Fibroblast of pulmonary artery (primary cell): ENCODE measurements at places on chromosomes 2 and 18.

DNA sequence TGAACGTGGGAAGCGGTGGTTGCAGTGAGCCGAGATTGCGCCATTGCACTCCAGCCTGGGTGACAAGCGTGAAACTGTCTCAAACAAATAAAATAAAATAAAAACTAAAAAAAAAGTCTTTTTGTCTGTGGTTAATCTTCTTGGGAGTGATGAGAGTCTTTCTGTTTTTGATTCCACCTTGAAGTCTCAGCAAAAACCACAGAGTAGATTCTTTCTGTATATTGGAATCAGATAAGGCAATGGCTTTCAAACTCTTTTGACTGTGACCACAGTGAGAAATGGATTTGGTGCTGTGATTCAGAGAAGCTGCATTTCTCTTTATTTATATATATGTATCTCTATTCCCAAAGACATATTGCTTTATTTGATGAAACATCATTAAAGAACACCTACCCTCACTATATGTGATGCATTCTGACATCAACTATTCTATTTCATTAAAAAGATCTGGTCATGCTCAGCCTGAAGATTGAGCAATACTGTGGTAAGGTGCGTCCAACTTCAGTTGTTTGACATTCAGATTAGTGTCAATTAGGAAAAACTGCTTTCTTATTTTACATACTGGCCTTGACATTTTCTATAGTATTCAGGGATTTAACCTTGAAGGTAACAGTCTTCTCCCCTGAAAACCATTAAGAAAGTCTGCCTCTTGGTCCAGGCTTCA lies 15.6 kb downstream of the HRH4 start:
- no peak for DNase-seq

- DNase-seq = no peak
Measured at GRCh38 chr18:77057006-77057395, 75.6 kb downstream of the MBP start.

GRCh38 chr2:69831354-69831905 lies 2.0 kb downstream of the GMCL1 start:
- no peak for DNase-seq

- DNase-seq = no peak
Measured at GRCh38 chr2:26453421-26454329, 24.2 kb downstream of the OTOF start.

GRCh38 chr2:95234286-95234785 lies 27.0 kb downstream of the ZNF892 start:
- no peak for DNase-seq

GRCh38 chr18:36493349-36494159 lies 196.0 kb downstream of the FHOD3 start:
- peak; percentile 88 for DNase-seq

DNA sequence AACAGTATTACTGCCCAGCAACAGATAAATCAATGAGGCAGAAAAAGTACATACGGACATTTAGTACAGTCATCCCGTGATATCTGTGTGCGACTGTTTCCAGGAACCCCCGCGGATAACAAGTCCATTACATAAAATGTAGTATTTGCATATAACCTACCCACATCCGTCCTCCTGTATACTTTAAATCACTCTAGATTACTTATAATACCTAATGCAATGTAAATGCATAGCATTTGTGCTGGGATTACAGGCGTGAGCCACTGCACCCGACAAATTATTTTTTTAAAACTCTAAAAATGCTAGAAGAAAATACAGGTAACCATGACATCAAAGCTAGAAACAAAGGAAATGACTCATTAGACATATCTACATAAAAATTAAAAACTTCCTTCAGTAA lies 91.6 kb downstream of the FAM161A start:
- DNase-seq = no peak

DNA sequence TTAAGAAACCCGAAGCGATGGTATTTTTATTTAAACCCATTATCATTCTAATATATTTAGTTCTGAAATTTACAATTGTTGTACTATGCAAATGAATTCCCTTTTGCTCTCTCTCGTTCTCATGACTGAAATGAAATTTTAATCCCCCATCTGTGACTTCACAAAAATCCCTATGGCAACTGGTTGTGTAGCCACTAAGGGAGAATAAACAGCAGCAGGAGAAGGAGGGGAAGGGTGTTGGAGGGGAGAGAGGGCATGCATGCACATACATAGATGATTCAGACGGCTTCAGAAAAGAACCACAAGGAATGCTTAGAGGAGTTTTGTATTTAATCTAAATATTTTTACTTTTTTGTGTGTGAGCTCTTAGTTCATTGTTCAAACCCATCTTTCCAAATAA lies 36.8 kb downstream of the CPS1 start:
- peak; percentile 5 for DNase-seq

GRCh38 chr2:55017880-55018279 lies 32.4 kb downstream of the RTN4 start:
- no peak for DNase-seq

GRCh38 chr2:88458633-88459032 lies 6.1 kb upstream of the FOXI3 start:
- no peak for DNase-seq

GRCh38 chr2:73984922-73985307 lies 205 bp downstream of the TET3 start:
- DNase-seq = no peak

DNA sequence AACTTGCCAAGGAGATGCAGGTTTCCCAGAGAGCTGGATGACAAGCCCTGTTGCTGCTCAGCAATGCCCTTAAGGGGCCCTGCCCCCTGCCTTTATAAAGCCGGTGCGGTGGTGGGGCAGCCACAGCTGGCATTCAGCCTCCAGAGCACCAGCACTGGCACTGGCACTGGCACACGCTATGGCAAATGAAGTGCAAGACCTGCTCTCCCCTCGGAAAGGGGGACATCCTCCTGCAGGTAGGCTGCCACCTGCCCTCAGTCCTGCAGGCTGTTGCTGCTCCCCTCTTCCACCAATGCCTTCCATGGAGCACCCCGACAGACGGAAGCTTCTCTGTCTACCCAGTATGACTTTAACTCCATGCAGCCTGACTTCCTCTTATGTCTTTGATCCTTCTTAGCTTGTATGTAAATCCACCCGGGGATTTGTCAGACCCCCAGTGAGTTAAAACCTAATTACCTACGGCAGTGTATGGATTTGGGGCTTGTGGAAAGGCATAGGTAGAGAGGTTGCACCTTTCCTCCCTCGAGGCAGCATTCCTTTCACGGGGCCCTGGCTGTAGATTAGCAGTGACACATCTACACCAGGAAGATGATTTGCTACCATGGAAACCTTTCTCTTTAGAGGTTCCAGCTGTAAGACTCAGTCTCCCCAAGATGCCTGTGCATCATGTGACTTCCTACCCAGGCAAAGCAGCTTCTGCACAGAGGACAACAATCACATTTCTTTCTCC lies at the start of gene DAPL1:
TSS of gene DAPL1 (plus strand) at position 123 of the 730 bp plus-strand sequence. CDS start at position 179, 56 bp downstream.
- DNase-seq = no peak

DNA sequence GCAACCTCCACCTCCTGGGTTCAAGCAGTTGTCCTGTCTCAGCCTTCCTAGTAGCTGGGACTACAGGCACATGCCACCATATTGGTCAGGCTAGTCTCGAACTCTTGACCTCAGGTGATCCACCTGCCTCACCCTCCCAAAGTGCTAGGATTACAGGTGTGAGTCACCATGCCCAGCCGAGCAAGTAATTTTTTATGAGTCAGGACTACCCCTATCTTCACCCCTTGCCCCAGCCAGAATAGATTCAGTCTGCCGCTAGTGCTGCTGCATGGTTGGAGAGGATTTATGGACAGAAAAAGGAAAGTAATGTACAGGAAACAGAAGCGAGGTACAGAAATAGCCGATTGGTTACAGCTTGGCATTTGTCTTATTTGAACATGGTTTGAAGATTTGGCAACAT lies 48.9 kb downstream of the BMPR2 start:
- DNase-seq = no peak

DNA sequence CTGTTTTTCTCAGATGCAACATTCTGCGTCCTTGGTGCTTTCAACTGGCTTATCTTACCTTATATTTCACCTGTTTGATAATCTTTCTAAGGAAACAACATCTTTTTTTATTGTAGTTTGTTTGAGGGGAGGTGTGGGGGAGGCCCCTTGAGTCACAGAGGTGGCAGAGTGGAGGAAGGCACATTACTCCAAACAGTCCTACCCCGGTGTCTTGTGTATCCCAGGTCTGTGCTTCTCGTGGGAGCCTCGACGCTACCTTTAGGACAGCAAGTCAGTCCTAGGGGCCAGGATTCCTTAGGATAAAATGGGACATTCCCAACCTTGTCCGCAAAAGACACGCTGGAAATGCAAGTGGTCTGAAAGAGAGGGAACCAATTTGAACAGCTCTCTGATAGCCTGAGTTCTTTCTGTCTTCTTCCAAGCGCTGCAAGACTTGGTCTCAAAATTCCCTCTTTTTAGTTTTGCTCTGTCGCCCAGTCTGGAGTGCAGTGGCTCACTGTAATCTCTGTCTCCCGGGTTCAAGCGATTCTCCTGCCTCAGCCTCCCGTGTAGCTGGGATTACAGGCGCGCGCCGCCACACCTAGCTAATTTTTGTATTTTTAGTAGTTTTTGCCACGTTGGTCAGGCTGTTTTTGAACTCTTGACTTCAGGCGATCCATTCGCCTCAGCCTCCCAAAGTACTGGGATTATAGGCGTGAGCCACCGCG lies 4.0 kb downstream of the GATA6 start:
- DNase-seq = no peak

GRCh38 chr2:60998628-60999545 lies 18.6 kb upstream of the PEX13 start:
- DNase-seq = peak; percentile 78

DNA sequence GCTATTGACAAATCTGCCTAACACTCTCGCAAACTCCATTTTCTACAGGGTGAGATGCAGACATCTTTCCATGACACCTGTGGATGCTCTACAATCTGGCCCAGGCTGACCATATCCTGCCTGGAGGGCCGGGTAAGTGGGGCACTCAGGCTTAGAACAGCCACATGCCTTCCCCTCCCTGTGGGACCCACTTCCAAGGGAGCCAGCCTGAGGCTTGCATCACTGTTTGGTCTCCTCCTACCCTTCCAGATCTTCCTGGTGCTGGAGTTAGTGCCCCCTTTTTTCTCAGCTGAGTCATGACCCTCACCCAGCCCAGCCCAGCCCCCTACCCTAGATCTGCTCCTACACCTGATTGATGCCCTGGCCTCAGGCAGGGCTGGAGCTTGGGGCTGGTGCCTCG lies 150.2 kb upstream of the MSH6 start:
- no peak for DNase-seq

- DNase-seq = peak; percentile 88
Measured at GRCh38 chr2:218259099-218259961, 1.5 kb upstream of the GPBAR1 start.

DNA sequence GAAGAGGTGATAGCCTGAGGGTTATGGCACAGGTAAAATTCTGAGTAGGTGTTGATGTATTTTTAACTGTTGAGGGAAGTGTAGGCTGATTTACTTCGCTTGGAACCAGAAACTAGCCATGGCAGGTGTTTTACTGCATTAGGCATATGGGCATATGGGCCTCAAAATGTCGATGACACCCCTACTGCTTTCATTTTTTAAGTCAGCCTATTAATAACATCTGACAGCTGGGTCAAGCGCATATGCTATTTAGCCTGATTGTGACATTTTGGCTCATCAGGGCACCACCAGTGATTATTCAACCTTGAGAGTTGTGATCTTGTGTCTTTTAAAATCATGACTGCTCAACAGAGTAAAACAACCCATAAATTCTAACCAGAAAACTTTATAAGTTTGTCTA lies 1396.9 kb upstream of the NXPH2 start:
- no peak for DNase-seq

- DNase-seq = no peak
Measured at GRCh38 chr2:98835831-98836385, 100.1 kb downstream of the CRACDL start.

GRCh38 chr18:11149441-11150270 lies at the start of gene PIEZO2:
TSS of gene PIEZO2 (minus strand) at chr18:11149569. CDS start at chr18:11148588, 981 bp downstream.
- DNase-seq = peak; percentile 78

- no peak for DNase-seq
Measured at GRCh38 chr18:63992751-63993150, 22.9 kb downstream of the SERPINB8 start.

DNA sequence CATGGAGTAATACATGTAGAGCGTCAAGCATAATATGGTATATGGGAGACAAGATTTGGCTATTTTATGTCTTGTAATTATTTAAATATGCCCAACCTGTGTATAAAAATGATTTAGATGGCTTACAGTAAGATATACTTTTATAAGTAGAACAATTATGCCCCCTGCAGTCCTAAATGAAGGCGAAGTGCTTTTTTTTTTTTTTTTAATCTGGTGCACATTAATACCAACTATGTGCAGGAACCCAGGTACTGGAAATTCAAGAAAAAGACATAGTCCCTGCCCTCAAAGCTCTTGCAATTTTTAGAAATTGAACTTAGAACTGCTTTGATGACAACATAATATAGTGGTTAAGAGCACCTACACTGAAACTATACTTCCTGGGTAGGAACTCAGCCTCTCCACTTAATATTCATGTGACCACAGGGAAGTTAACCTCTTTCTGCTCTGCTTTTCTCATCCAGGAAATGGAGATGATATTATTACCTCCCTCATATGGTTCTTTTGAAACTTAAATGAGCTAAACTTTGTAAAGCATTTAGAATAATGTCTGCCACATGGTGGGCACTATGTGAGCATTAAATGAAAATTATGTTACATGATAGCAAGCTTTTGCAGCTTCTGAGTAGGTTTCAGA lies 38.1 kb downstream of the AFTPH start:
- DNase-seq = peak; percentile 47

DNA sequence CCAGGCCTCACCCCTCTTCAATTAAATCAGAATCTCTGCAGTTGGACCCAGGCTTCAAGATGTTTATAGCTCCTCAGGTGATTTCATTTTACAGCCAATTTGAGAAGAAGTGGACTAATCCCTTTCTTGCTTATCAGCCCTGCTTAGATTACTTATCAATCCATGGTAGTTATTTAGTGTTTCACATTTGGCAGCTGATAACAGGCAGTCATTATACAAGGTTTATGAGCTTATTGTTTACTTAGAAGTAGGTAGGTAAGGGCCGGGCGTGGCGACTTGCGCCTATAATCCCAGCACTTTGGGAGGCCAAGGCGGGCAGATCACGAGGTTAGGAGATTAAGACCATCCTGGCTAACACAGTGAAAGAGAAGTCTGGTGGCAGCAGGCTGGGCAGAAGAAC lies 237.5 kb downstream of the CTNNA2 start:
- no peak for DNase-seq

GRCh38 chr2:118954297-118955060 lies 12.5 kb downstream of the MARCO start:
- no peak for DNase-seq
